ENCODE measurements at places on chromosomes 11 and 22.

GRCh38 chr11:127651888-127652221 lies 651.3 kb upstream of the KIRREL3 start:
- no peak for DNase-seq

DNA sequence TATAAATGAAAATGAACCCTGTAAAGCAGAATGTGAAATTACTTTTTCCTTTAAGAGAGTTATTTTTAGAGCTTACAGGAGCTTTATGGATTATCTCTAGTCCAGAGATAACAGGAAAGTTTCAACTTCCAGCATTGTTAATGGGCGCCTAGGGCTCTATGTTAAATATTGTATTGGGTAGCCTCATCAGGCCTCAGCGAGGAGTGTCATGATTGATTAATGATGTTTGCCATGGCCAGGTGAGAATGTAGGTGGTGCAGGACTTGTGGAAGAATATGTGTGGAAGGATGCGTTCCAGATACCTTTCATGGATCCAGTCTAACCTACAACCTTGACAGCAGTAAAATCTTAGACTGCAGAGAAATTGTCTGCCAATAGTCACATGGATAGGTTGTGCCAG lies 50.6 kb downstream of the ME3 start:
- no peak for DNase-seq

DNA sequence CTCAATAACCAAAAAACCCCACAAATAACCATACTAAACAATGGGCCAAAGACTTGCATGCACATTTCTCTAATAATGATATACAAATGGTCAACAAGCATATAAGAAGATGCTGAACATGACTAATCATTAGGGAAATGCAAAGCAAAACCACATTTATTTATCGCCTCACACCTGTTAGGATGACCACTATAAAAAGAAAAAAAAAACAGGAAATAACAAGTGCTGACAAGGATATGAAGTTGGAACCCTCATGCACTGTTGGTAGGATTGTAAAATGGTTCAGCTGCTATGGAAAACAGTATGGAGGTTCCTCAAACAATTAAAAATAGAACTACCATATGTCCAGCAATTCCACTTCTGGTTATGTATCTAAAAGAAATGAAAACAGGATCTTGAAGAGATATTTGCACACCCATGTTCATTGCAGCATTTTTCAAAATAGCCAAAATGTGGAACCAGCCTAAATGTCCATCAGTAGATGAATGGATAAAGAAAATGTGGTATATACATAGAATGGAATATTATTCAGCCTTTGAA lies 66.2 kb downstream of the AMBRA1 start:
- DNase-seq: no peak

DNA sequence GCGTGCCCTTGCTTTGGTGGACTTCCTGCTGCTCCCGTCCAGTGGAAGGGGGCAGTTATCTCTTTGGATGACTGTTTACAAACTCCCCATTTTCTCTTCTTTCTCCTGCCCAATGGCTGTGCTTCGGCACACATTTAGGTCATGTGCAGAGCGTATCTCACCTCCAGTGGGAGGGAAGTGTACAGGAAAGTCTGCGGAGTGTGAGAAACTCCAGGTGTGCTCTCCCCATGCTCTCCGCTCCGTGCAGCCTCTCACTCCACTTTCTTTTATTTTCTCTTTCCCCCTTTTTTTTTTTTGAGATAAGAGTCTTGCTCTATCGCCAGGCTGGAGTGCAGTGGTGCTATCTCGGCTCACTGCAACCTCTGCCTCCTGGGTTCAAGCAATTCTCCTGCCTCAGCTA lies 11.9 kb upstream of the TEF start:
- DNase-seq: no peak

DNA sequence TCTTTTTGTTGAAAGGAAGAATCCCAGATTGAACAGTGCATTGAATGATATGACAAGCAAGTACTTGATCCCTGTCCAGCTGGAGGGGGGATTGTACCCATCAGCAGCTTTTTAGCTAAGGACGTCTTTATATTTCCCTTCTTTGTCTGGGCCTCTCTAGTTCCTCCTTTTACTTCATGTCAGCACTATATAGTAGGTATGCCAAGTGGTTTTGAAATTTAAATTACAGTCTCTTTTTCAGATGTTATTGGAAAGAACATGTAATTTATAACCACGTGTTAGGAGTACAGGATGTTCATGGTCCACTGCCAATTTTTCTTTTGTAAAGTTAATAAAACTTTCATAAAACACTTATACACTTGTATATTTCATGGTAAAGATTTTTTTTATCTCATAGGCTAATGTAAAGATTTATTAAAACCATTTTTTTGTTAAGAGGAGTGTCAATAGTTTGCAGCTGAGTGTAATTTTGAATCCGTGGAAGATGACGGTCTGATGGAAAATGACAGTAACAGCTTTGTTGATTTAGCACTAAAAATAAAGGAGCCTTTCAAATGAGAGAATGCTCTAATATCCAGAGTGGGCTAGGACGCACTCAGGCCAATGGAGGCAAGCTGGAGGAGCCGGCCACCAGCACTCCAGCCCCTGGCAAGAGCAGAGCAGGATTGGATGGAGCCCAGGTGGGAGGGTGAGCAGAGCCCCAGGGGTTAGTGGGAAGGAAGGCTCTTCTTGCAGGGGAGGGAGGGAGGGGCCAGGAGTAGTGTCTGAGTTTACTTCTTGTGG lies 488.3 kb downstream of the INSC start:
- no peak for DNase-seq

DNA sequence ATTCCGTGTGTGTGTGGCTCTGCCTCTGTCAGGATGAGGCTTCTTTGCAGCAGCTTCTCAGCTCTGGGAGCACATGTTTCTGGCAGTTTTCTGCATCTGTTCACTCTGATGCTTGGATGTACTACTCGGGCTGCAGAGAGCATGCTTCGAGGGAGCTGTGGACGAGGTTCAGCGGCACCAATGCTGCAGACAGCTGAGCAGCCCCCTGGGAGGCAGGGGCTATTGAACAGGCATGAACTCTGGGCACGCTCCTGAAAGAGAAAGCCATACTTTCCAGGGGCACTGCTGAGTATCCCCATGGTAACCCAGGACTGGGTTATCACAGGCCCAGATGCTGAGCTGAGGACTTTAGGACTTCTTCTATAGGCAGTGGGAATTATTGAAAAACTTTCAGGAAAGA lies 33.8 kb downstream of the ADAMTS8 start:
- no peak for DNase-seq

DNA sequence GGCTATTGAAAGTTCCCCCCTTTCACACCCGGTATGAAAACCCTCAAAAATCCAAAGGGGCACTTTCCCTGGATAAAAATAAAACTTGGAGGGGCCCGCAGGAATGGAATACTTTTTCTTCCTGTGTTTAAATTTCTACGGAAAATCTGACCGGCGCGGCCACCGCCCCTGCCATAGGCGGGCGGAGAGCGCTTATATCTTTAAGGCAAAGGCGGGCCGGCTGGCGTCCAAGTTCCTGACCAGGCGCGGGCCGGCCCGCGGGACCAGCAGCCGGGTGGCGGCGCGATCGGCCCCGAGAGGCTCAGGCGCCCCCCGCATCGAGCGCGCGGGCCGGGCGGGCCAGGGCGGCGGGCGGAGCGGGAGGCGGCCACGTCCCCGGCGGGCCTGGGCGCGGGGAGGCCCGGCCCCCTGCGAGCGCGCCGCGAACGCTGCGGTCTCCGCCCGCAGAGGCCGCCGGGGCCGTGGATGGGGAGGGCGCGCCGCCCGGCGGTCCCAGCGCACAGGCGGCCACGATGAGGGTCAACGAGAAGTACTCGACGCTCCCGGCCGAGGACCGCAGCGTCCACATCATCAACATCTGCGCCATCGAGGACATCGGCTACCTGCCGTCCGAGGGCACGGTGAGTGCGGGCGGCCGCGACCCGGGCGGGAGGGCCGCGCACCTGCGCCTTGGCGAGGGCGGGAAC lies at the start of gene ANO1:
Gene ANO1, plus strand, starts transcription at position 223 of the 686 bp plus-strand sequence. Its CDS starts 290 bp downstream, at position 513.
- DNase-seq: no peak

GRCh38 chr11:26708736-26709456 lies 13.0 kb downstream of the SLC5A12 start:
- DNase-seq: no peak

GRCh38 chr11:46537537-46538295 lies 56.1 kb downstream of the AMBRA1 start:
- peak; percentile 79 for DNase-seq

GRCh38 chr11:72378704-72379383 lies 55.5 kb downstream of the CLPB start:
- DNase-seq: no peak

DNA sequence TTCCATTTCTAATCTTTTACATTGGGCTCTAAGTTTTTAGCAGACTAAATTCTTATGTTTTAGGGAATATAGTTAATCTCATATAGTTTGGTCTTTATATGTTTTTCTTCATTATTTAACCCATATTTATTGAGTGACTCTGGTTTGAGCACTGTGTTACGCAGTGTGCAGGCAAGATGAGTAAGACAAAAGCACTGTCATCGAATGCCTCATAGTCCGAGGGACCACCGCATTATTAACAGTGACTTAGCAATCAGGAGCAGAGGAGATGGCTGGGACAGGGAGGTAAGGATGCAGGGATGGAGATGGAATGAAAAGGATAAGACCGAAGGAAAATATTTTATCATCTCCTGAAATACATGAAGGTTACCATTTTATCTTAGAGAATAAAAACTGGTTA lies 65.2 kb upstream of the CTSC start:
- DNase-seq: no peak

Measured in H1 (cell line).